IMR-90 (cell line): ENCODE measurements at places on chromosomes 1 and 21. TPM values are rescaled to one million over a fixed set of nuclear protein-coding genes. Genes with fewer than 3 reads are reported as not detected.

DNA sequence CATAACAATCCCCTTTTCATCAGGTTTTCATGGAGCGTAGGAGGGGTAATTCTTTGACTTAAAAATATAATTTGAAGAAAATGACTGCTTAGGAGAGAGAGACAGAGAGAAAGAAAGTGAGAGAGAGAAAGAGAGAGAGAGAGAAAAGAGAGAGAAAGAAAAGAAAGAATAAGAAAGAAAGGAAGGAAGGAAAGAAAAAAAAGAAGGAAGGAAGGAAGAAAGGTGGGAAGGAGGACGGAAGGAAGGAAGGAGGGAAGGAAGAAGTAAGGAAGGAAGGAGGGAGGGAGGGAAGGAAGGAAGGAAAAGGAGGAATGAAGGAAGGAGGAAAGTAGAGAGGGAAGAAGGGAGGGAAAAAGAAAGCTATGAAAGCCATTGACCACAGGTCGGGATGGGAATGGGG lies 10.8 kb upstream of the DEGS1 start:
- no peak for DNase-seq

DNA sequence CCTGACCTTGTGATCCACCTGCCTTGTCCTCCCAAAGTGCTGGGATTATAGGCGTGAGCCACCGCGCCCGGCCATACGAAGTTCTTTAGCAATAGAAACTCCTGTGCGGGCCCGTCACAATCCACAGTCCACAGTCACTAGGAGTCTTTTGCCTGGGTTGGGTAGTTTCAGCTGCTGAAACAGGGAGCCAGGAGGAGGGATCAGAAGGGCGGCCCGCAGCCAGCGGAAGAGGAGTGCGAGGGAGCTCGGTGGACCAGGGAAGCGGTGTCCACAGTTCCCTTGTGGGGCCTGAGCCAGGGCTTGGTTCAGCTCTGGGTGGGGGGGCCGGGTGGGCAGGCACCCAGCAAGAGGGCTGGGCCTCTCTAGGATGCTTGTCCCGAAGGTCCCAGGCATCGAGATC lies 17.9 kb upstream of the HSPG2 start:
- no peak for DNase-seq

DNA sequence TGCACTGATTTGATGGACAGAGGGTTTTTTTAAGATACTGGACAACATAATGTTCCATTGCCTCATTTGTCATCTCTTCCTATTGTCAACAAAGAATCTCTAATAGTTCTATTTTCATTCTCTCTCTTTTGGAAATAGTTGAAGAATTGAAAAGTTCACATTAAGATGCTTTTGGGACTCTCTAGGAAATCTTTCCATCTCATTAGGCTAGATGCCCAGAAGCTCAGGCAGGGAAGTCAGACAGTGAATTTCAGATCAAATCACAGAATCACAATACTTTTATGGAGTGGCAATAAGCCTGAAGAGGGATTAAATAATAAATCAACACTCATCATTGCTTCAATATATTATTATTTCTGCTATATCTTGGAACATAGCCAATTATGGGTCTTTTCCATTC lies 29.2 kb downstream of the NEGR1 start:
- DNase-seq, result no peak

DNA sequence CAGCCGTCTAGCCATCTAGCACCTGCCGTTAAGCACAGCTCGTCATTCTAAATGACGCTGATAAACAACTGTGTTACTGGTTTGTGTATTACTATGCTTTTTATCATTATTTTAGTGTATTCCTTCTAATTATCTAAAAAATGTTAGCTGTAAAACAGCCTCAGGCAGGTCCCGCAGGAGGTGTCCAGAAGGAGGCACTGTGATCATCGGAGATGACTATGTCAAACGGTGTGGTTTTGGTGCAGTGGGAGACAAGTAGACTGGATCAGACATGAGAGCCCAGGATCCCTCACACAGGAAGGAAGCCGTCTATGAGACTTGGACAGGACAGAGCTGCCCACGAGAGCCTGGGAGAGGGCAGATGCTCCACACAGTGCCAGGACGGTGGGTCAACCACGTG lies 55.3 kb upstream of the COL6A1 start:
- no peak for DNase-seq

GRCh38 chr1:204370176-204370575 lies 10.4 kb upstream of the PLEKHA6 start:
- no peak for DNase-seq

- no peak for DNase-seq
Observed at GRCh38 chr1:167173516-167174184, 47.0 kb upstream of the POU2F1 start.

GRCh38 chr1:154154534-154155191 lies at the start of gene NUP210L:
NUP210L (minus strand) TSS chr1:154155073.
- peak; percentile 89 for DNase-seq

The GADD45A gene
- 10.9 and 16.7 TPM in 2 replicates for total RNA-seq

The PGBD5 gene
- 0.18 and 0.28 TPM in 2 replicates for total RNA-seq

The CFHR2 gene
- not detected in 2 replicates for total RNA-seq
